ENCODE measurements at places on chromosomes 16 and 17.

DNA sequence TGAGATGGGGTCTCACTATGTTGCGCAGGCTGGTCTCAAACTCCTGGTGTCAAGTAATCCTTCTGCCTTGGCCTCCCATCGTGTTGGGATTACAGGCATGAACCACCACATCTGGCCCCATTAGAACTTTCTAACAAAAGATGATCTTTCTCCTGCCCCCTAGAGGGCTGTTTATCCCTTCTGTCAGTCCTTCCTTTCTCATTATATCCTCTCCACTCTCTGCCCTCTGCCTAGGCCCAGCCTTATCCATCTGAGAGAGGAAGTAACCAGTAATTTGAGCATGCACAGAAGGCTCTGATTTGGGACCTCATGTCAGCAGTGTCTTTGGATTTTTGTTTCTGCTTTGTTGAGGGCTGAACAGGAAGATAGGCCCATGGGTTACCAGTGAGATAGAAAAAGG is 4.4 kb upstream of the DHX40 start:
- no peak for DNase-seq

GRCh38 chr17:7221278-7222092 is 1.7 kb downstream of the ACADVL start:
- DNase-seq: no peak

DNA sequence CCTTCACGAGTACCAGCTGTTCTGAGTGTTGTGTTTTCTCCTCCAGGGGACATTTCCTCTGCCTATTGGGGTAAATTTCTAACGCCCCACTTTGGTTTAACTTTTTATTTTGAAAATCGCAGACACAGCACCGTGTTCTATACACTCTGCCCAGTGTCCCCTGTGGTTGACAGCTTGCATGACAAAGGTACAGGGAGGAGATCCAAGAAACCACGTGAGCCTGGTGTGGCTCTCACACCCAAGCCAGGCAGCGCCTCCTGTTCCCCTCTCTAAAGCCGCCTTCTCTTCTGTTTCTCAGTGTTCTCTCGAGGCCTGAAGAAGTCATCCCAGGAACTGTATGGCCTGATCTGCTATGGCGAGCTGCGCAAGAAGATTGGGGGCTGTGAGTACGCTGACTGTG is 25.4 kb downstream of the CRAMP1 start:
- DNase-seq: no peak

GRCh38 chr16:17061326-17061725 is 409.4 kb downstream of the XYLT1 start:
- no peak for DNase-seq

DNA sequence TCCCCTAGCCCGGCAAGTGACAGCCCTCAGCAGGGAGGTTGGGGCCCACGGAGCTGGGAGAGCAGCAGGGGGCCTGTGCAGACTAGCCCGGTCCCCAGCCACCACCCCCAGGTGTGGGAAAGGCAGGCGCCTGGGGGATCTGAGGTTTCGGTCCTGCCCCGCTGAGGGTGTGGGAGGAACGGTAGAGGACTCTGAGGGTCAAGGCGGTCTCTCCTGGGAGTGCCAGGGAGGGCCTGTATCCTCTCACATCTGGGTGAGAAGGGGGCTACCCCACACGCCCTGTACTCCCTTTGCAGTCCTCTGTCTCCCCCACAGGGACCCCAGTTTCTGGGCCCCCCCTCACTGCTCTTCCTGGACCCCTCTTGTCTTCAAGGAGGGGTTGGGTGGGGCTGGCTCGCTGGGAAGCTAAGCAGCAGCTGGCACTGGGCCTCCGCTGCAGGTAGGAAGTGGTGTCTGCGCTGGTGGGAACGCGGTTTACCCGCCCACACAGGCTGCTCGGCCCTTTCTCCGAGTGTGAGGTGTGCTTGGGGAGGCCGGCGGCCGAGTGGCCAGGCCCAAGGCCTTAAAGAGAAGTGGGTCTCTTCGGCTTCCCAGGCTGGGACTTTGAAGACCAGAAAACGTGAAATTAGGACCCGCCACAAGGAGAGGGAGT is 15.4 kb downstream of the CD7 start:
- DNase-seq: no peak

DNA sequence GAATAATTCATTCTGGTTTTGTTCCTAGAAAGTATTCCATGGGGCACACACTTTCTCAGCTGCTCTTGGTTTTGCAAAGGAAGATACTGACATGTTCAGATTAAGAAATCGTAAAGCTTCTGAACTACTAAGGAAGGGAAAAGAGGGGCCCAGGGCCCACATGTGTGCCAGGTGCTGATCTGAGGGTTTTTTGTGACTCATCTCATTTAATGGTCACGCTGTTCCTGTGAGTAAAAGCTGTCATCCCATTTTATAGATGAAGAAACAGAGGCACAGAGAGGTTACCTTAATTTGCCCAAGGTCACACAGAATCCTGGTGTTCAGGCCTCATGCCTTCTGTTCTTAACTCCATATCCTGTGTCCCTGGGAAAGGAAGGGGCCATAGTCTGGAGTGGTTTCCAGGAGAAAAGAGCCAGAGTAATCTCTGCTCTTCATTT is 113.2 kb downstream of the MSI2 start:
- no peak for DNase-seq

DNA sequence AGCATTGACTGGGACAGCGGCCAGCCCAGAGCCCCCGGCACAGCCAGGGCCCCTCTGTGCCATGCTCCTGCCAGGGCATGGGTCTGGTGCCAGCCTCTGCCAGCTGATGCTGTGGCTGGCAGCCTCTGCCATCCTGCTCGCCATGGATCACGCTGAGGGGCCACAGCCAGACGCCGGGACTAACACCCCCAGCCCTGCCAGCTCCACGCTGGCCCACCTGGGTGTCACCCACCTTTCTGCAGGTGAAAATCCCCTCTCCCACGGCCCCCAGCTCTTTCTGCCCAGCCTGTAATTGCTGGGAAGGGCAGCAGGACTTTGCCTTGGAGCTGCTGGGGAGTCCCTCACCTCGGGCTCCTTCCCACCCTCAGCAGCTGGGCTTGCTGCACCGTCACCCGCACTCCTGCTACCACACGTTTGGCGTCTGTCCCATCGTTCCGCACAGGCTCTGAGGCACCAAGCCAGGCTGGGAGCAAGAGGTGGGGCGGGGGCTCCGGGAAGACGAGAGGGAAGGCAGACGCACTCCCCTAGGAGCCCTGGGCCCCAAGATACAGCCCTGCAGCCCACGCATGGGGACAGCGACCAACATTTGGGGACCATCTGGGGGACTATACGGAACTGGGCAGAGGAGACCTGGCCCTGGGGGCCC is 42.0 kb upstream of the ACSF3 start:
- no peak for DNase-seq

DNA sequence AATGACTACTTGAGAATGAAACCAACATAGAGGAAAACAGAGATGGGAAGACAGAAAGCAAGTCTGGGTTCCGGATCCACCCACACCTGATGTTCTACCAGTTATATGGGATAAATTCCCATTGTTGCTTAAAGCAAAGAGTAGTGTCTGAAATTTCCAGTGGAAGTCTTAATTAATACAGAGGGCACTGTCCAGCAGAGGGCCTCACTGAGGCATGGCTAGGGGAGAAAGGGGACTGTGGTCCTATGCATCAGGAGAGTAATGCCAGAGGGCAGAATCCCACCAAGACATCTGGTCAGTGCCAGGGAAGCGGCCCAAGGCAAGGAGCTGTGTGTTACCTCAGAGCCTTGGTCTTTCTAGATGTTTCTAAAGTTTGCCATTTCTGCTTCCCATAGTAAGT is 7.5 kb upstream of the UMOD start:
- no peak for DNase-seq

DNA sequence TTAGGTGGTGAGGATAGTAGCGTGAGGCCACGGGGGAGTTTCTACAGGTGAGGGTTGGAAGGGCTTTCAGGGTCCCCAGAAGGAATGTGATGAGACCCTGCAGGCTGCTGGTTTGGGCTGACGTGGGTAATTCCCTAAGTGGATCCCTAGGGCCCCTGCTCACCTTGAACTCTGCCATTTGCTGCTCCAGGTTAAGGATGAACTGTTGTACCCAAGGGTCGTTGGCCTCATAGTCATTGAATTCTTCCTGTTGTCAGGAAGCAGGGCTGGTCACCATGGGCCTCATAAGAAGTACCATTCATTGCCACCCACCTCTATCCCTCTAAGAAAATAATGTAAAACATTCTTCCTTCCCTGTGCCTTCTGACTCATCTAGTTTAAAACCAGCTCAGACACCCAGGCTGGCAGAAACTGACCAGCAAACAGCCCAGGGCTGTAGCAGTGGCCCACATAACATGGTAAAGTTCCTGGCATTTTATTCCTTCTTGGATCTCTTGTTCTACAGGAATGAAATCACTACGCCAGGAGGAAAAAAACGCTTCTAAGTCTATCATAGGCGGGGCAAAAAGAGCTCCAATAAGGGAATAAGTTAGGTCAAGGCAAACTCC is 27.6 kb downstream of the FCSK start:
- DNase-seq: peak; percentile 70

DNA sequence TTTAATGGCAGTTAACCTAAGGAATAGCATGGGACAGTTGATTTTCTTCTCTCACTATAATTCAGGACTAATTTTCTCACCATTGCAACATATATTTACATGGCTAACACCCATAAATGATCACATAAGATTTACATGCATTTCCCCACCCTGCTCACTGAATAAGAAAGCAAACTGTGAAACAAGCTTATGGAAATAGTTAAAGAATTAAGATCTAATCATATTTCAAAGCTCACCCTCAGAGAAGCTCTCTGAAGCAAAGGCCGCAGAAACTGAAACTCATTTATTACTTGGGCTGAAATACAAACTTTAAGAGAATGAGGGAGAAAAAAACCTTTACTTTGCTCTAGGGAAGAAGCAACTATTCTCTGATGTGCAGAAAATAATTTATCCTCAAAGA is 218.7 kb upstream of the AXIN2 start:
- DNase-seq: no peak

GRCh38 chr17:4978726-4979125 is 8.7 kb downstream of the CAMTA2 start:
- no peak for DNase-seq

GRCh38 chr16:51845586-51846305 is 694.7 kb upstream of the SALL1 start:
- DNase-seq: no peak

DNA sequence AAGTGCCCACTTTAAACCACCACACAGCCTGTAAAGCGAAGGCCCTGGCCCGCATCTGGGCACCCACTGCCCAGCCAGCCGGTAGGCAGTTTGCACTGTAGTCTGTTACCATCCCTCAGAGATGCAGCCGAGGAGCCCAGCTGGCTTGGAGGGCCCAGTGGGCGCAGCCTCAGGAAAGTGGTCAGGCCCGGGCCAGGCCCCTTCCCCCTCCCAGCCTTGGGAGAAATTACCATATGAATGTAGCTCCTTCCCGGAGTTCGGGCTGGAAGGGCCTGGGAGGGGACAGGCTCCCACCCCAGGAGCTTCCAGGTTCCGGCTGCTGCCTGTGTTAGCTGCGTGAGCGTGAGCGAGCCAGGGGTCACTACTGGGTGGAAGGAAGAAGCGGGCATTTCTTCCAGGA is 325.4 kb downstream of the SEC14L1 start:
- DNase-seq: no peak

DNA sequence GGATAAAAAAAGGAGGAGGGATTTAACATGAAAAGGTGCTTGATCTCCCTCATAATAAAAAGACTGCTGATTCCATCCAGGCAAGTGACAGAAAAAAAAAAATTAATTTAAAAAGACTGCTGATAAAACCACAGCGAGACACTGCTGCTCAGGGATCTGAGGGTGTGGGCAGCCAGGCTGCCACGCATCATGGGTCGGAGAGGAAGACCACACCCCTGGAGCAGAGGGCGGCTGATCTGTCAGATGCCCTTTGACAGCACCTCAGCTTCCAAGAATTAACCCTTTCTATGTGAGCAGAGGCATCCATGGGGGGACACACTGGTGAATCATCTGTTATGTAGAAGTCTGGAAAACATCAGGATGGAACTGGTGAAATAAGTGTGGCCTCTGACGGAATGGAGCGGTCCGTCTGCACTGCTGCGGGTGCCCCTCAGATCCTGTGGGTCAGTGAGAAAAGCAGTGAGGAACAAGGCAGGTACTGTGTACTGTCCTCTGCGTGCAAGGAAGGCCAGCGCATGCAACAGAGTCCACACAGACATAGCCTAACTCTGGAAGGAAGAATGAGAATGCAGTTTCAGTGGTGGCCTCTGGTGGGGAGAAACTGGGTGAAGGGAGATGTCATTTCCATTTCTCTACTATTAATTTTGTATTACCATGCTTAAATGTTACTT is 19.8 kb downstream of the MAPT start:
- DNase-seq: no peak

GRCh38 chr17:27323538-27324215 is 29.8 kb downstream of the WSB1 start:
- peak; percentile 76 for DNase-seq

DNA sequence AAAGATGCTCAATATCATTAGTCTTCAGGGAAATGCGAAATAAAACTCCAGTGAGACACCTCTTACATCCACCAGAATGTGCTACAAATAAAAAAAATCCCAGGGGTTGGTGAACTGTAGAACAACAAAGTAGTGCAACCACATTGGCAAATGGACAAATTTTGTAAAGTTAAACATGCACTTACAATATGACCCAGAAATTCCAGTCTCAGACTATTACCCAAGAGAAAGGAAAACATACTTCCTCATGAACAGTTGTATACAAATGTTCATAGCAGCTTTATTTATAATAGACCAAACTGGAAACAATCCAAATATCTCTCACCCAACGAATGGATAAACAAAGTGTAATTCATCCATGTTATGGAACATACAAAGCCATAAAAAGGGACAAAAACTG is 239.5 kb downstream of the ABCC12 start:
- no peak for DNase-seq

GRCh38 chr16:24273508-24274182 is 17.5 kb downstream of the CACNG3 start:
- DNase-seq: no peak

DNA sequence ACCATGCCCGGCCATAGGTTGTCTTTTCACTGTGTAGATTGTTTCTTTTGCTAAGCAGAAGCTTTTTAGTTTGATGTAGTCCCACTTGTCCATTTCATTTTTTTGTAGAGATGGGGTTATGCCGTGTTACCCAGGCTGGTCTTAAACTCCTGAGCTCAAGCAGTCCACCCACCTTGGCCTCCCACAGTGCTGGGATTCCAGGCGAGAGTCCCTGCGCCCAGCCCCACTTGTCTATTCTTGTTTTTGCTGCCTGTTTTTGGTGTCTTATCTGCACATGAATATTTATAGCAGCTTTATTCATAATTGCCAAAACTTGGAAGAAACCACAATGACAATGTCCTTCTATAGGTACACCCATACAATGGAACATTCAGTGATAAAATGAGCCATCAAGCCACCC is 18.8 kb upstream of the SBK1 start:
- DNase-seq: no peak

- DNase-seq: no peak
Observed at GRCh38 chr16:80569440-80570105, 28.8 kb downstream of the DYNLRB2 start.

GRCh38 chr16:62021161-62021581 is 15.1 kb downstream of the CDH8 start:
- DNase-seq: no peak

Measured in fibroblast of gingiva (primary cell).